Memory B cell (primary cell): ENCODE measurements at places on chromosomes 7 and 10.
A peak's percentile ranks its signal among the peaks of the same experiment; 100 is the strongest.

DNA sequence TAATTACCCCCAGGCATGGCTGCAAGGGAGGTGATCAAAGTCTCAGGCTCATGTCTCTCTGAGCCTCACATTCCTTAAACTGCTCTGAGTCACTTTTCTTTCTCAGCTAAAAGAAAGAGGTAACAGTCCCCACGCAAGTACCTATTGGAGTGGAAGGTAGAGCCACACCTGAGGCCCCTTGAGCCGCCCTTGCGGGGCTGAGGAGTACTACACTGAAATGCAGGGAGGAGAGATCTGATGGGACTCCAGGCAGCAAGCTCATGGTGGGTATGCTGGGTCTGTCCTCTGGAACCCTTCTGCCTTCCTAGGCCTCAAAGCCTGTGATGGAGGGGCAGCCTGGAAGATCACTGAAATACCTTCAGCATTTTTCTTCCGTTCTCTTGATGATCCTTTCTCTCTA, 960.0 kb downstream of the DNAJB9 start:
- no peaks in the 10 kb centered on the region for H3K36me3 ChIP-seq
- no peaks in the 10 kb centered on the region for H3K27me3 ChIP-seq
- H3K4me1 ChIP-seq = no peaks in the 10 kb centered on the region
- no peak overlapping the region for H3K27ac ChIP-seq
- DNase-seq = no peak

DNA sequence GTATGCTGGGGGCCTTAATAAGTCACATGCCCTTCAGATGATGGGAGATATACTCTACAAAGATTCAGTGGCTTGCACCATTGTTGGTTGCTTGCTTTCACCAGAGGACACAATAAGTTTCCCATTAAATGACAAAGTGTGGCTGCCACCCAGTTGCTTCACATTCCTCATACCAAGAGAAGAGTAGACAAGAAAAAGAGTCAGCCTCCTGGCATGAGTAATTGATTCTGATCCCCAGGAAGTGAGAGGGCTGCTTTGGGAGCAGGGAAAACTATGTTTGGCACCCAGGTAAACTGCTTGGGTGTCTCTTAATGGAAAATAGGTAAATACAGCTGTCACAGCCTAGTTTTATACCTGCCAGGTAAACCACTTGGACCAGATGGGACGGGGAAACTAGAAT, 66.7 kb upstream of the IL6 start:
- H3K4me3 ChIP-seq = no peak overlapping the region
- H3K27ac ChIP-seq = peak overlapping the region; percentile 97
- DNase-seq = no peak
- no peaks in the 10 kb centered on the region for H3K36me3 ChIP-seq
- H3K4me1 ChIP-seq = peaks cover 52% of the 10 kb centered on the region
- H3K27me3 ChIP-seq = no peaks in the 10 kb centered on the region

GRCh38 chr10:114687459-114687858, 29.4 kb upstream of the ABLIM1 start:
- no peak overlapping the region for H3K4me3 ChIP-seq
- H3K36me3 ChIP-seq = no peaks in the 10 kb centered on the region
- H3K27ac ChIP-seq = no peak overlapping the region

GRCh38 chr7:104922182-104923009, 91.6 kb upstream of the KMT2E start:
- H3K27ac ChIP-seq = no peak overlapping the region
- no peak overlapping the region for H3K4me3 ChIP-seq
- no peaks in the 10 kb centered on the region for H3K36me3 ChIP-seq
- H3K4me1 ChIP-seq = peaks cover 3% of the 10 kb centered on the region
- DNase-seq = no peak
- H3K27me3 ChIP-seq = no peaks in the 10 kb centered on the region

DNA sequence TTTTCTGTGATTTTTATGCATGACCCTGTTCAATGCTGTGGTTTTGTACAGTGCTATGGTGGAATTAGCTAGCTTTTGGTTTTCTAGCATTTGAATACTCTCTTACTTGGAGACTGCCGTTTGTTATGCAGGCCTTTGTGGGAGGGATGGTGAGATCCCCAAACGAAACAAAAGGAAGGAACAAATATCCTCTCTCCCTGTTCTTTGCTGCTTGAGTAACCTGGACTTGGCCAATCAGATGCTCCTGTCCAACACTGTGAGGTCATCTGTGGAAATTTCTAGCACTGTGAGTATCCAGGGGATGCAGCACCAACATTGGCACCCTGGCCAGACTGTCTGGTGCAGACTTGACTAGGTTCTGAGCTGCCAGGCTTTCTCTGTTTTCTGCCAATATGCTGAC, 314.4 kb downstream of the ANKRD30A start:
- H3K4me3 ChIP-seq = no peak overlapping the region
- DNase-seq = no peak

- H3K4me1 ChIP-seq = no peaks in the 10 kb centered on the region
- no peak for DNase-seq
- peaks cover 3% of the 10 kb centered on the region for H3K27me3 ChIP-seq
- no peaks in the 10 kb centered on the region for H3K36me3 ChIP-seq
Observed at GRCh38 chr7:96055717-96056116, 266.2 kb downstream of the SLC25A13 start.

- no peak for DNase-seq
- peaks cover 7% of the 10 kb centered on the region for H3K27me3 ChIP-seq
- no peak overlapping the region for H3K27ac ChIP-seq
- peaks cover 2% of the 10 kb centered on the region for H3K4me1 ChIP-seq
- H3K36me3 ChIP-seq = no peaks in the 10 kb centered on the region
Observed at GRCh38 chr10:44396671-44397191, 11.8 kb upstream of the CXCL12 start.

- H3K4me1 ChIP-seq = peaks cover 10% of the 10 kb centered on the region
- H3K4me3 ChIP-seq = no peak overlapping the region
- no peak for DNase-seq
- H3K36me3 ChIP-seq = no peaks in the 10 kb centered on the region
- H3K27me3 ChIP-seq = no peaks in the 10 kb centered on the region
Observed at GRCh38 chr10:132384618-132385388, 12.2 kb upstream of the PWWP2B start.

DNA sequence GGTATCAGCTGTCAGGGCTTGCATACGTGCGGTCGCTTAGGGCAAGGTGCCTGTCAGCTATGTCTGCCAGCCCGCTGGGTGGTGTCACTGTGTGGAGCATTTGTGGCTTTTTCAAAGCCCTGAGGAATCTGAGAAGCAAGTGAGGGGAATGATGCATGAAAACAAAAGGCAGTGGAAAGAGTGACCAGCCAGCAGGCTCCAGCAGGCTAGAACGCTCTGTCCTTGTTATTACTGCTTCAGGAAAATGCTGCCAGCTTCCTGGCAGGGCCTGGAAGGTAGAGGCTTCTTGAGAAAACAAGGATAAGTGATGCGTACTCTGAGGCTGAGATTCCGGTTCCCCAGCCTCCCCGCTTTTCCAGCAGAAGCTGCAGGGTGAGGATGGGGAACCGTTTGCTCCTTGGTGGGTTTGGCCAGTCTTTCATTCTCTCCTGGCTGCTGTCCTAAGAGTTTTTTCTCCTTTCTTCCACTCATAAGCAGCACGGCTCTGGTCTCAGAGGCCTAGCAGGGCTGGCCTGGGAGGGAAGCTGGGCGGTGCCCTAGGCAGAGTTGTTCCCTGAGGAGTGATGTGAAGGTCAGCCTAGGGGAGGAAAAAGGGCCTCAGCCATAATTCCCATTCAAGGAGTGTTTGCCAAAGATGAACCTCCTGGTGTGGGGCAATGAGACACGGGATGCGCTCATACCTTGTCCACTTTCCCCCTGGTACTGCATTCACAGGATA, 42.8 kb upstream of the MKLN1 start:
- no peak overlapping the region for H3K4me3 ChIP-seq
- no peak for DNase-seq
- peaks cover 4% of the 10 kb centered on the region for H3K36me3 ChIP-seq
- H3K27ac ChIP-seq = no peak overlapping the region
- no peaks in the 10 kb centered on the region for H3K4me1 ChIP-seq
